Right renal pelvis (tissue), 4 donors: ENCODE measurements at places on chromosomes 4 and X.

GRCh38 chr4:143558823-143559756 is 45.6 kb downstream of the SMARCA5 start:
- DNase-seq = peak; percentile 82

- no peak for DNase-seq
These were observed 321 bp upstream of the HPRT1 start for GRCh38 chrX:134459683-134460004.

DNA sequence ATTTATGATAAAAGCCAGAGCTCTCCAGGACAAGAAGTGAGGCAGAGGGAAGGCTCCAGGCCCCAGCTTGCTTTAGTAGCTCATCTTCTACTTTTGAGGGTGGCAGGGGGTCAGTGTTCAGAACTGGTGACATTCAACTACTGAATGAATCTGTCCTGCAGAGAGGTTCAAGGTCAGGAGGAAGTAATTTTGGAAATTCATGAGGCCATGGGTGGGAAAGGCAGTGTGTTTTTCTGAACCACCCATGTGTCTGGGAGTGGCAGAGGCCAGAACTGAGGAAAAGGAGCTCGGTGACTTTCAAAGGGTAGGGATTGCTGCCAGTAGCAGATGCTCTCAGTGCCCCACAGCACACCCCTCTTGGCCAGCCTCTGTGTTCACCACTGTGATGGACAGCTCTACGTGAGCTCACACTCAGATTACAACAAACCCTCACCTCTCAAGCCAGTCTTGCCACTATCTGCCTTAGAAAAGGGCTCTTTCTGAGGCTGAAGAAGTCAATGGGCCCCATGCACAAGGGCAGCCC is 571.2 kb downstream of the RAB28 start:
- no peak for DNase-seq

GRCh38 chrX:10828640-10829039 is 208.3 kb upstream of the MID1 start:
- no peak for DNase-seq

- DNase-seq = no peak
These were observed 243.9 kb upstream of the GYPA start for GRCh38 chr4:144384408-144384807.

- no peak for DNase-seq
These were observed 322.0 kb downstream of the NR3C2 start for GRCh38 chr4:148120216-148120615.

GRCh38 chr4:123819362-123820035 is 422.9 kb downstream of the SPRY1 start:
- DNase-seq = no peak

DNA sequence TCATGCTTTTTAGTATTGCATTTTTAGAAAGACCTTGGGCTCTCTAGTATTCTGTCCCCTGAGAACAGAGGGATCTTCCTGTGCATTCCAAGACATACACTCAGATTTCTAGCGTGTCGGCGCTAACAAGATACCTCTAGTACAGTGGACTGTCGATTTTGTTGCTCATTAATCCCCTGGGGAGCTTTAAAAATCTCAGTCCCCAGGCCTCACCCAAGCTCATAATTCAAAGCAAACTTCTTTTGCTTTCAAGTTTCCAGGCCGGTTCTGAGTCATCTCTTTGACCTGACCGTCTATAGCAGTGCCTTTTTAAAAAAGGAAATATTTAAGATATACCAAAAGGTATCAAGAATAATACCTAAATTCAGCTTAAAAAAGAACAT is 137.0 kb downstream of the AMMECR1 start:
- DNase-seq = no peak

- DNase-seq = no peak
These were observed 20.3 kb downstream of the TBC1D14 start for GRCh38 chr4:6929812-6930464.
